ENCODE measurements at places on chromosomes 13 and 19.

GRCh38 chr13:19672990-19673389, 39.5 kb downstream of the MPHOSPH8 start:
- DNase-seq, result no peak

DNA sequence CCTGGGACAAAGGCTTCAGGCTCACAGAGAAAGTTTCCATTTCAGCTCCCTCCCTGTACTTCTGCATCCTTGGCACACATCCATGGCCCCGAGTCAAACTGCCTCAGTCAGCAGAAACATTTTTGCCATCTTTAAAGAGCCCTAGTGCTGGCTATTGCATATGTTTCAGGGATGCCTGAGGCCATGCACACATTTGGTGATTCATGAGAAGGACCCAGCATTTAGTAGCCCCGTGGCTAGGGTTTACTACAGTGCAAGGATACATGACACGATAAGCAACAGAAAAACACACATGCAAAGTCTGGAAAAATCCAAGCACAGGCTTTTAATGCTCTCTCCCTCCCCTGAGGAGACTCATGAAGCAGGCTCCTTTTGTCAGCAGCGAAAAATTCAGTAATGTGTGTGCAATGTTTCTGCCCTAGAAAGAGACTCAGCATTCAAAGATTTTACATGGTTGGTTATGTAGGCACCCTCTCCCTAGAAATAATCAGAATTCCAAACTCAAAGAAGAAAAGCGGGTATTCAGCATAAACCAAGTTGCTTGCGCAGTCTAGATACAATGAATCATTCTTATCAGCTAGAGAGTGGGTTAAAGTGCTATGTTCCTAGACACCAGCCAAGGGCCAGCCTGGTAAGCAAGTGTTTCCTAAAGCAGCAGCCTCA, 17.6 kb downstream of the ACOD1 start:
- DNase-seq, result peak; percentile 55

DNA sequence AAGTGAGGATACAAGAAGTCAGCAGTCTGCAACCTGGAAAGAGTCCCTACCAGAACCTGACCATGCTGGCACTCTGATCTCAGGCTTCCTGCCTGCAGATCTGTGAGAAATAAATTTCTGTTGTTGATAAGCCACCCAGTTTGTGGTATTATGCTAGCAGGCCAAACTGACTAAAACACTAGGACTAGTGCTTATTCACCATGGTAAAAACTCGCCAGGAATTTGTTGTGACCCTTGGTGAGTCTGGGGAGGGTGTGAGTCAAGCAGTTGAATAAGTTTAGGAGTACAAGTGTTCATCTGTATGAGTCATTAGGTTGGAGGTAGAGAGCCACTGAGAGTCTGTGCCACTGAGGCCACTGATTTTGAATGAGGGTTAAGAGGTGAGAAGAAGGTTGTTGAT, 3.6 kb downstream of the ZIK1 start:
- DNase-seq, result no peak

GRCh38 chr19:44609219-44609618, 4.1 kb upstream of the IGSF23 start:
- no peak for DNase-seq

DNA sequence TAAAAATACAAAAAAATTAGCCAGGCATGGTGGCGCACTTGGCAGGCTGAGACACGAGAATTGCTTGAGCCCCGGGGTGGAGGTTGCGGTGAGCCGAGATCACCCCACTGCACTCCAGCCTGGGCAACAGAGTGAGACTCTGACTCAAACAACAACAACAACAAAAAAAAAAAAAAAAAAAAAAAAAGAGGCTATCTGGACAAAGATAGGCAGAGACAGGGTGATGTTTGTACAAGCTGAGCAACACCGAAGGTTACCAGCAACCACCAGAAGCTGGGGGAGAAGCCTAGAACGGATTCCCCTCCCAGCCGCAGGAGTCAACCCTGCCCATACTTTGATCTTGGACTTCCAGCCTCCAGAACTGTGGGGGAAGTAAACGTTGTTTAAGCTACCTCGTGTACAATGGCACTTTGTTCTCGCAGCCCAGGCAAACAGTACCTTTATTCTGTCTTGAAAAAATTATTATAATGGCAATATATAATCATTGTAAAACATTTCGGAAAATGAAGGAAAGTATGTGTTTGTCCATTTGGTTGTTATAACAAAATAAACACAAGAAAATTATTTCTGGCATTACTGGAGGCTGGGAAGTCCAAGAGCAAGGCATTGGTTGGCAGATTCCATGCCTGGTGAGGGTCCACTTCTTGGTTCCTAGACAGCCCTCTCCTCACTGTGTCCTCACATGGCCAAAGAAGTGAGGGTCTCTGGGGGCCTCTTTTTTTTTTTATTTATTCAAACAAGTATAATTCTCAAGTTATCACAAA, 39.8 kb upstream of the LATS2 start:
- DNase-seq, result no peak

DNA sequence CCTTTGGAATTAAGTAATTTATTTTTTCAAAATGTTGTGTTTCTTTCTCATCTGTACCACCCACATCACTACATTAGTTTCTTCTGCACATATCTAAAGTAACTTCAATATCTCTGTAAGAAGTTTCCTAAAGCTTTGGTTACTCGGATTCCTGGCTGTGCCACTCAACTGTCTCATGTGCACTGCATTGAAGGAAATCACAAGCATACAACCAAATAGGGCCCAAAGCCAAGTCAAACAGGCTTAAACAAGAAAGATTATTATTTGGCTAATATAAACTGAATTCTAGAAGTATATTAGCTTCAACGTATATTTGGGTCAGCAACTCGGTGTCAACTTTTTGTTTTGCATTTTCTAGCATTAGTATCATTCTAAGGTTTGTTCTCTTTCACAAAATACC, 1647.6 kb upstream of the SPRY2 start:
- no peak for DNase-seq

DNA sequence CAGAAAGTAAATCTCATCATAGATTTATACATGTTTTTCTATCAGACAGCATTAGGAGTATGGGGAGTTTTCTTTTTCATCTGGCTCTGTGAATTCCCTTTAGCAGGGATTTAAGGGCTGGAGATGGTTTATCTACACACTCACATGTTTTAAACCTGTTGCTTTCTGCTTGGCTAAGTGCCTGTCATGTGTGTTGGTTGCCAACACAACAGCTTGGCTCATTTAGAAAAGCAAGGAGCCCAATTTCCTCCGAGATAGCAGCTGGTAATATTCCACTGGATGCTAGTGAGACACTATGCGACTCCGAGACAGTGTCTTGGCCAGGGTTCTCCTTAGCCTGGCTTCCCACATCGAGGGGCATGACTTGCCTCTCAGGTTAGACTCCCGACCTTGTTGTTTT, 83.3 kb downstream of the KLF5 start:
- DNase-seq, result no peak

DNA sequence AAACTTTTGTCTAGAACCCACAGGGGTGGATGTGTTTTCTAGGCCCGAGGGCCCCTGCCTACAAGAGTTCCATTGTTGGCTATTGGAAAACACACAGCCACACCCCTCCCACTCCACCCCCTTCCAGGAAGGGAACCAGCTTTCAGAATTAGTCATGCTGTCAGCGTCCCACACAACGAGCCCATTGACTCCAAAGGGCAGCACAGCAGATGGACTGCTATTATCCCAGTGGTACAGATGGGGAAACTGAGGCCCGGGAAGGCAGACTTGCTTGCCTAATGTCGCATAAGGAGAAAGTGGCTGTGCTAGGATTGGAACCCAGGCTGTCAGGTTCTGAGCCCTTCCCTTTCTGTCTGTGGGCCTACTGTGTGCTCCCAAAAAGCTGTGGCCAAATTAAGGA, 8.1 kb upstream of the FXYD3 start:
- no peak for DNase-seq

DNA sequence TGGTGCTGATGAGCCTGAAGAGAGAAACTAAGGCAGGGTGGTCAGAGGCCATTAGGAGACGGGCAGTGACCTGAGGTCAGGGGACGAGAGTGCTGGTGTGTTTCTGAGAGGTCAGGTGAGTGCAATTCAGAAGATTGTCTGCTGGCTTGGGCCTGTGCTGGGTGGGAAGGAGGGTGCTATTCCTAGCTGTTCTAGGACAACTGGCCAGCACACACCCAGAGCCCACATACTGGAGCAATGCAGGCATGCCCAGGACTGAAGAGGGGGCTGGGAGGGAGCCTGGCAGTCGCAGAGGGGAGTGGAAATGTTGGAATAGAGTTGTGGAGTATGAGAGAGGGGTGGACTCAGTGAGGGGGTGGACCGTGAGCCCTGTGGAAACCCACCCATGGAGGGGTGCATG, 16.5 kb downstream of the ARHGEF7 start:
- no peak for DNase-seq

- no peak for DNase-seq
These were observed 53.3 kb downstream of the MBD3L2B start for GRCh38 chr19:6967967-6968366.

DNA sequence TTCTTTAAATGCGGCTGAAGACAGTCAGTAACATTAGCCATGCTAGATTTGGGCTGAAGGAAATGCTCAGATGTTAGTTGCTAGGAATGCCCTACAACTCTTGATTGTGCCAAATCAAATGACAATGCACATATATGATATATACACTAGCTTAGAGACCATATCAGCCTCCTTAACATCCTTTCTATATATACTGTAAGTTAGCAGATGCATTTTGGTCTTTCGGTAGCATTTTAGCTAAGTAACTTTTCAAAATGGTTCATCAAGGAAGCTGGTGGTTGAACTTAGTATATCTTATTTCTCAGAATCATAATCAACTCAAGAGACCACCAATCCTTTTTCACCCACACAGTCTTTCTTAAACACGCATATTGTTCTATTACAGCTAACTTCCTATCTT, 14.1 kb upstream of the ENOX1 start:
- DNase-seq, result no peak

GRCh38 chr19:33627962-33628839, 6.4 kb downstream of the CHST8 start:
- DNase-seq, result no peak

- peak; percentile 57 for DNase-seq
These were observed 16.3 kb downstream of the MYO9B start for GRCh38 chr19:17091758-17092333.

GRCh38 chr13:111395511-111396393, 75.3 kb downstream of the TEX29 start:
- DNase-seq, result no peak

GRCh38 chr13:75145927-75146326, 336.0 kb downstream of the TBC1D4 start:
- no peak for DNase-seq

DNA sequence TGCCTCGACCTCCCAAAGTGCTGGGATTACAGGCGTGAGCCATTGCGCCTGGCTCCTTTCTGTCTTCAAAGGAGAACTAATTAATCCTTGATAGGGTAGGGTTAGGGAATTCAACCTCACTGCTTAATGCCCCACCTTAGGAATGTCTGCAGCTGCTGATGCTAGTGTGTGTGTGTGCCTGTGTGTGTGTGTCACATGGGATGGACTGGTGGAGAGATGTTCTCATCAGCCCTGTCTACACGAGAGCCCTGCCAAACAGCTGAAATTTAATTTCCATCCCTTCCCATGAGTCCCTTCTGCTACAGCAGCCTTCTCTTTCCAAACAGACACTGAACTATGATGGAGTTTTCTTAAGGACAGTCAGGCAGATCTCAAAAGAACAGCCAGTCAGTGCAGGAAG, 46.5 kb upstream of the CLDN10 start:
- DNase-seq, result no peak

Data from left ventricle myocardium inferior (tissue), 1 donor.